ENCODE measurements at places on chromosomes 2 and 18. TPM values are rescaled to one million over a fixed set of nuclear protein-coding genes. Genes with fewer than 3 reads are reported as not detected.

BOLL gene
- not detected for total RNA-seq

SCG2 gene
- total RNA-seq: not detected

IL18R1 gene
- 0.67 TPM for total RNA-seq

CEBPZ gene
- 30.1 TPM for total RNA-seq

RNF125 gene
- total RNA-seq: 3.8 TPM

KLHL14 gene
- not detected for total RNA-seq

STEAP3 gene
- total RNA-seq: 10.8 TPM

PLGLB1 gene
- total RNA-seq: 2.7 TPM

PROKR1 gene
- not detected for total RNA-seq

SGPP2 gene
- 15.3 TPM for total RNA-seq

CYP26B1 gene
- total RNA-seq: 4.4 TPM

GRCh38 chr18:65415098-65415497, 335.7 kb upstream of the CDH7 start:
- DNase-seq: no peak

- no peak for DNase-seq
Observed at GRCh38 chr2:213015387-213016165, 135.8 kb downstream of the IKZF2 start.

GRCh38 chr2:193690572-193690971, 1495.8 kb upstream of the TMEFF2 start:
- DNase-seq: no peak

- no peak for DNase-seq
Observed at GRCh38 chr2:172609488-172609887, 53.6 kb downstream of the PDK1 start.

DNA sequence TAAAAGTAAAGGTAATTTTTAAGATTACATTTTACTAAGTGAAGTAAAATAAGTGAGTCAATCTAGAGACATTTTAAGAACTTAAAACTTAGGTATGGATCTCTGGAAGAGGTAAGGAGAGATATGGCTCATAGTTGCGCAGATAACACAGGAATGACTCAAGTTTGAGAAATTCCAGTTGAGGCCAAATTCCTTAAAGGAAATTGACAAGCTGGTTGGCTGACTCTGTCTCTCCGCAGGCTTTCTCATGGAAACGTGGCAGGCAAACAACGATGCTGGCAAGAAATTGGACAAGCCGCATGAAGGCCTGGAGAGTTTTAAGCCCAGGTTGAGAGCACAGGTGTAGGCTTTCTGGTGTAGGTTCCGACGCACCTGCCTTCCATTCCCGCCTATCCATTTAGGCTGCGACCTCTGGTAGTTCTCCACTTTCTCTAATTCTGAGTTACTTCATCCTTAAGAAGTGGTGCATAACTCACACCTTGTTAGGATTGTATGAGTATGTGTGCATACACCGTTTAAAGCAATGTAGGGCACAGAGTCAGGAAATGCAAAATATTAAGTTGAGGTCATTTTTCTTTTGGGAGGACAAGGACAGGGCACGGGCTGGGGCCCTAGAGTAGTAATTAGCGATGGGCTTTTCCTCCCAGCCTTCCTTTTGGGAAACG, 589 bp upstream of the DAW1 start:
- DNase-seq: no peak

GRCh38 chr2:134178138-134178877, 75.6 kb upstream of the MGAT5 start:
- DNase-seq: no peak

- DNase-seq: peak; percentile 48
Observed at GRCh38 chr2:73920577-73921545, 5.8 kb upstream of the DGUOK start.

GRCh38 chr2:12764075-12764730, 47.5 kb downstream of the TRIB2 start:
- no peak for DNase-seq

DNA sequence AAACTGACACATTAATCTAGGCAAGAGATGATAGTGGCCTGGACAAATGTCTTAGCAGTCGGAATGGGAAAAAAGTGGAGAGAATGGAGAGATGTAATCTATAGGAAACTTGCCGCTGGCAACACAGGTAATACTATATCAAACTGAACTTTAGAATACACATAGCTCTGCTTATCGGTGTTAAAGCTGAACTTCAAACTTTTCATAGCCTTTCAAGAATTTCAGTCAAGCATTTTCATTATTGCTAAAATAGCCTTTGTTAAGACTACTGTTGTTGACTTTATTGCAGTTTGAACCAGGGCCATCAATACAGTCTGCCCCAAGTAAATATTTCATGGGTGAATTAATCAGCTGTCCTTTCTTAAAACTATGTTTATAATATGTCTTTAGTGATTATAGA, 12.9 kb upstream of the CHST9 start:
- no peak for DNase-seq

- DNase-seq: no peak
Observed at GRCh38 chr2:17621781-17622180, 81.3 kb downstream of the VSNL1 start.

GRCh38 chr2:156147594-156148330, 184.8 kb downstream of the NR4A2 start:
- no peak for DNase-seq

GRCh38 chr2:95525294-95526035, 40.9 kb upstream of the TRIM43B start:
- peak; percentile 59 for DNase-seq

DNA sequence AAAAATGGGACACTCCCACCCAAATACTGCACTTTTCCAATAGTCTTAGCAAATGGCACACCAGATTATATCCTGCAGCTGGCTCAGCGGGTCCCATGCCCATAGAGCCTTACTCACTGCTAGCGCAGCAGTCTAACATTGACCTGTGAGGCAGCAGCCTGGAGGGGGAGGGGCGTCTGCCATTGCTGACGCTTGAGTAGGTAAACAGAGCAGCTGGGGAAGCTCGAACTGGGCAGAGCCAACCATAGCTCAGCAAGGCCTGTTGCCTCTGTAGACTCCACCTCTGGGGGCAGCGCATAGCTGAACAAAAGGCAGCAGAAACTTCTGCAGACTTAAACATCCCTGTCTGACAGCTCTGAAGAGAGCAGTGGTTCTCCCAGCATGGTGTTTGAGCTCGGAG, 110.4 kb downstream of the CTIF start:
- no peak for DNase-seq

DNA sequence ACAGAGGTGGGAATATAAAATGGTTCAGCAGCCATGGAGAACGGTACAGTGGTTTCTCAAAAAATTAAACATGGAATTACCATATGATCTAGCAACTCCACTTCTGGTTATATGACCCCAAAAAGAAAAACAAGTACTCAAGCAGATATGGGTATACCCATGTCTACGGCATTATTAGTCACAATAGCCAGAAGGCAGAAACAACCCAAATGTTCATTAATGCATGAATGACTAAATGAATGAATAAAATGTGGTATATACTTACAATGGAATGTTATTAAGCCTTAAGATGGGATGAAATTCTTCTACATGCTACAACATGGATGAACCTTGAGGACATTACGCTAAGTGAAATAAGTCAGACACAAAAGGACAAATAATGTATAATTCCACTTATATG, 266.8 kb upstream of the FBXO11 start:
- no peak for DNase-seq

DNA sequence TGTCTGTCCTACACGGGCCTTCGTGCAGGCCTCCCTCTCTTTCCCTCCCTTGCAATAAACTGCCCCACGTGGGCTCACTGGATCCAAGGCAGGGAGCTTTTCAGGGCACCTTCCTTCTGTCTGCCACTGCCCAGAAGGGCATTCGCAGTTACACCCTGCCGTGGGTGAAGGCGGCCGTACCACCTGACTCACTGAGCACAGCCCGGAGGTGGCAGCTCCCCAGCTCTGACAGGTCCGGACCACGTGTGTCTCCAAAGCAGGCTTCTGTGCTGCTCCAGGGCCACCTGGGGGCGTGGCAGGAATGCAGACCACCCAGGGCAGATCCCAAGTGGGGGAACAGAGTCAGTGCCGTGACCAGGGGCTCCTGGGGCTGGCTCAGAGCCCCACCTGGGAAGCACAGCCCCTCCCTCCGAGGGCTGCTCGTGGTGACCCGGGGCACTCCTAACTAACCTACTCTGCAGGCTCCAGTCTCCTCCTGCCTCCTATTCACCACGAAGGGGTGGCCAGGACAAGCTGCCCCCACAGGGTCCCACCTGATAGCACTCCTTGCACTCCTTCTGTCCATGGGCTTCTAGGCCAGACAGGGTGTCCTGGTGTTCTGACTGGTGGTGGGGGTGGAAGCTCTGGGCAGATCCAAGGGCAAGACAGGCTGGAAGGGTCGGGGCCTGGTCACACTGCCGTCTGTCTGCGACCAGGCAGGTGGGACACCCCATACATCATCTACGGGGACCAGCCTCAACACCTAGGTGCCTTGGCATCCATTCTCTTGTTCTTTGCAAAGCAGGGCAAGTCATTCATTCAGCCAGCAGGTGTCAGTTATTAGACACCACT, 9.7 kb downstream of the SNED1 start:
- no peak for DNase-seq

DNA sequence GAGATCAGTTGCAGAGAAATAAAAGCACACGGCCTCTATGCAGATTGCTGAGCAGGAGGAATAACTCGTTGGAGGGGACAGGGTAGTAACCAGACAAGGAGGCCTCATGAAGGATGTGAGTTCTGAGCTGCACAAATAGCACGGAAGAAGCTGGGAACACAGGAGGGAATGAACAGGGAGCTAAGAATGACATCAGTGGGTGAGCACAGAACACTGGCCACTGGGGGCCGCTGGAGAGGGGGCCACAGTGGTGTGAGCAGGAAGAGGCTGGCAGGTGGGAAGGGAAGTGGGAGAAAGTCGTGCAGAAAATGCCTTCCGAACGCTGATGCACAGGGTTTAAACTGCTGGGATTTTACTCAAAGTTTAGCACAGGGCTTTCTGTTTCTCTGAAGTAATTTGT, 61.0 kb downstream of the ZAP70 start:
- no peak for DNase-seq

DNA sequence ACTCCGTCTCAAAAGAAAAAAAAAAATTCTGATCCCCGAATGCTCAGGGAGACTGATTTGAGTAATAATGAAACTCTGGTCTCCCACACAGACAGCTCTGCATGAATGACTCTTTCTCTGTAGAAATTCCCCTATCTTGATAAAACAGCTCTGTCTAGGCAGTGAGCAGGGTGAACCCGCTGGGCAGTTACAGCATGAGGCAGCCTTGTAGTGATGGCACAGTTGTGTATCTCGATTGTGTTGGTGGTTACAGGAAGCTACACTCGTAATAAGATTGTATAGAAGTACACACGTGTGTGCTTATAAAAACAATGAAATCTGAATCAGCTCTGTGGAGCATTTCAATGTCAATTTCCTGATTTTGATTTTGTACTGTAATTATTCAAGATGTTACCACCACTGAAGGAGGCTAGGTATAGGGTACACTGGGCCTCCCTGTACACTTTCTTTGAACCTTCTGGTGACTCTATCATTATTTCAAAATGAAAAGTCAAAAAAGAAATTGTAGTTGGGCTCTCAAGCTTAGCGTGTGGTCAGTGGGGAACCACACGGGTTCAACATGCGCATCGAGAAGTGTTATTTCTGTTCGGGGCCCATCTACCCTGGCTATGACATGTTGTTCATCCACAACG, 34.9 kb upstream of the ATP8B1 start:
- DNase-seq: no peak

- DNase-seq: no peak
Observed at GRCh38 chr18:38067086-38067485, 501.5 kb upstream of the CELF4 start.

DNA sequence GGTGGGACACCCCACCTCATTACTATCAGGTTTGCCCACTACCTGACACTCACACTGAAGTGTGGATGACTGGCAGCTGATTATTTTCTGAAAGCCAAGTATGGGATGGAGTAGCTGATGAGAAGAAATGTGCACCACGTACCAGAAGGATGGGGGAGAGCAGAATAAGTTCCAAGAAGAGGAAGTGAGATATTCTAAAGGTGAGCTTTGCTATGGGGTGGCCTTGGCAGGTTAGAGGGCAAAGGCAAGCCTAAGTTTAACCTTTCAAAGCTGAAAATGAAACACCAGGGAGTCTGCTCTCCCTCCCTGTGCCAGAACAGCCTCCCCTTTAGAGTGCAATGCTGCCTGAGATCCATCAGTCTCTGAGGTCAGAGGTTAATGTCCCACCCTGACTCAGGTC, 196.1 kb upstream of the OSR1 start:
- no peak for DNase-seq

GRCh38 chr2:142673836-142674235, 203.6 kb upstream of the KYNU start:
- no peak for DNase-seq

GRCh38 chr2:15788830-15789229, 151.5 kb upstream of the MYCN start:
- DNase-seq: no peak

DNA sequence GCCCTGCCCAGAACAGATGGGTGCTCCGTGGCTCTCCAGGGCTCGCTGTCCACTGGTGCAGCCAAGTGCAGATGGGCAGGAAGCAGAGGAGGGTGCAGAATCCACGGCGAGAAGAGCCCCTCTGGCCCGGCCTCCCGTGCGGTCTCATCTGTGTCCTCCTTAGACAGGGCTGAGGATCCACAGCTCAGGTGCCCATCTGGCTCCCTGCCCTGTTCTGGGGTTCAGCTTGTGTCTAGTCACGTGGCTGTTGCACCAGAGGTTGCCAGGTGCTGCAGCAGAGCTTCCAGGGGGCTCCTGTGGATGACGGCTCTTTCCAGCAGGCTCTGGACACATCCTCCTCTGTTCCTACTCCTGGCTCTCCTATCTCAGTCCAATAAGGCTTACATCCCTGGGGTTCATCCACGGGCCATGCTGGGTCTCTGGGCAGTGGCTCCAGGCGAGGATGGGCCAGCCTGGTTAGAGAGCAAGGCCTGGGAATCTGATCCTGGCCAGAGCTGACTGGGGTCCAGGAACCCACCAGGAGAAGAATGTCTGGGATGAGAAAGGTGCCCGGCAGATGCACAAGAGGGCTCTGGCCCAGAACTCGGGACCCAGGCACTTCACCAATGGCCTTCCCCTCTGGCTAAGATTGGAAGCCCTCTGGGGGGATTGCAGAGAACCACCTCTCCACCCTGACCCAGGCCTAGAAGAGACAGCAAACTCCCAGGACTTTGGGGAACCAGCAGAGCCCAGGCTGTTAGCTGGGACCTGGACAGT, 116.3 kb upstream of the ID2 start:
- no peak for DNase-seq

DNA sequence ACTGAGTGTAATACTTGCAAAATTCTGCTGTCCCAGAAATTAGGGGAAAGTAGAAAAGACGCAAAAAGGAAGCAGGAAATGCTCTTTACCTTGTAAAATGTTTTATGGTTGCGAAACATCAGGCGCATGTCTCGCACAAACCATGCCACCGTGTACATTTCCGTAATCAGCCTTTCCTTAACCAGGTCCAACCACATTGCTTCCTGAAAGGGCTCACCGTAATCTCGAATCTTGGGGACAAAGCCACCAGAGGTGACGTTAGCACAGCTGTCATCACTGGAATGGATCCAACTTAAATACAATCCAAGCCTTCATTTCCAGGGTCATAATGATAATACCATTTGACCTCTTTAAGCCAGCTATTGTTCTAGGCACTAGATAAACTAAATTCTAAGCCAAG, 49.3 kb downstream of the SP110 start:
- DNase-seq: no peak

GRCh38 chr2:222033541-222033940, 265.3 kb downstream of the PAX3 start:
- no peak for DNase-seq

- DNase-seq: no peak
Observed at GRCh38 chr2:70305531-70305930, 3.7 kb upstream of the FAM136A start.

Measured in Right ventricle myocardium superior (tissue), 1 donor.